GM23248 (cell line): ENCODE measurements at places on chromosomes 3 and 15.

DNA sequence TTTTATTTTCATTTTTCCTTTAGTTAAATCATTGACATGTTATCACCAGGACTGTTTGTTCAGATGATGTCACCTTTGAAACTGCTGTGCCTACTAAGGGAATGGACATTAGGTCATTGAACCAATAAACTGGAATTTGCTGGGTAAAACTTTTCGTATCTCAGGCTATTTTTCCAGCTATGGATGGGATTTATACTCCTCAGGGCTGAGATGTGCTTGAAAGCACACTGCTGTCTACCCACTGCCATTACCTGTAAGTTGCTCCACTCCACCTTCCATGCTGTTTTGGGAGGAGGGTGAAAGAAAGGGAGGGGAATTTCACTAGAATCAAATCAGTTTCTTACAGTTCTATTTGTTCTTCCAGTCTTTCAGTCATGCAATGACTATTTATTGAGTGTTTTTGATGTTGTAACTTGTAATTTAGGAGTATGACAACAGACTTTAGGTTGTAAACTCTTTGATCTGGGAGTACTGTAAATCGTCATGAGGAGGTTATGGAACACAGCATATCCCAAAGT lies 11.3 kb downstream of the EHD4 start:
- peak; percentile 29 for DNase-seq

DNA sequence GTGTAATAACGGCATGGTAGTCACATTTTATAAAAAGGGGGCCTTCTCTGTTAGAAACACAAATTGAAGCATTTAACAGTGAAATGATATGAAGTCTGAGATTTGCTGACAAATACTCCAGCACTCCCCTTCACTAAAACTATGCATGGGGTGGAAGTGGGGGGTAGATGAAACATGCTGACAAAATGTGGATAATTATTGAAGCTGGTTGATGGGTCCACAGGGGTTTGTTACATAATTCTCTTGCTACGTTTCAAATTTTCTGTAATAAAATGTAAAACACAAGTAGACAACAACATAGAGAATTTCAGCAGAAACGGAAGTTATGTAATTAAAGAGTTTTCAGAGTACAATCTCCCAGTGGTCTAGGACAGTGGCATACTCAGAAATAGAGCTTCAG lies 37.0 kb downstream of the MCF2L2 start:
- DNase-seq: no peak

GRCh38 chr3:47612178-47612577 lies 33.5 kb upstream of the CSPG5 start:
- peak; percentile 80 for DNase-seq

DNA sequence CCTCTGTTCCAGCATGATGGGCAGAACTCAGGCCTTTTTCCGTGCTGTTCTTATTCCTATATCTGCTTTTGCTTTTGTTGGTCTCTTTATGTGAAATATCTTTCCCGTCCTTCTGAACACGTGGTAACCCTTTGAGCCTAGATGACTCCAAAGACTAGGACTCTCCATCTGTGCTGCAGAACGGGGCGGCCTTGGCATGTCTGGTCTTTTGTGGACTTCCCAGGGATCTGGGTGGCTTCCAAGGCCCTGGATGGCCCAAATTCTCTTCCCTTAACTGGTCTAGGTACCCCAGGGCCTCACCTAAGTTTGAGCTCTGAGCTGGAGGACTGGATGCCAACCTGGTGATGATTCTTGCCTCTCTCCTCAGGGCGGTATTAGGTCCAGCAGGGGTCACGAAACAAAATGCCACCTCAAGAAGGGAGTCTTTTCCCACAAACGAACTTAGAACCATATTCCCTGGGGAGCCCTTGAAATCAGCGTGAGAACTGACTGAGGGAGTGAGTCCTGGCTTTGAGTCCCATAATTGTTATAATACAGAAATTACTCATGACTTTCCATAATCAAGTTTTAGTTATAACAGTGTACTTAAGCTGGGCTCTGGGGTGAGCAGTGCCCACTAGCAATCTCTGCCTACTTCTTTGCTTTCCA lies 13.8 kb downstream of the TLNRD1 start:
- DNase-seq: no peak

DNA sequence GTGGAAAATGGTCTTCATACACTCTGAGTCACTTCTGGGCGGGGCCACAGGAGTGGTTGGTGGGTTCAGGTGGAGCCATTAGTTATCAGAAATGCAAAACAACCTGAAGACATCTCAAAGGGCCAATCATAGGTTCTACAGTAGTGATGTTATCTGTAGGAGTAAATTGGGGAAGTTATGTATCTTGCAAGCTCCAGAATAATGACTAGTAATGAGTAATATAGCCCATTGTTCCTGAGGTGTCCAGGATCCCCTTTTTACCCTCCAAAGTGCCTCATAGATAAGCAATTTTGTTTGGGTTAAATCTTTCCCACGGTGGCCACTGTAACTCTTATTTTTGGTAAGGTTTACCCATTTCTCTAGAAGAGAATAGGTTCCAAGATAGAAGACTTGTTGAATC lies 91.7 kb downstream of the PIK3R4 start:
- no peak for DNase-seq
